ENCODE measurements at places on chromosomes 1 and 21.

GRCh38 chr1:61190153-61190552, 107.8 kb downstream of the NFIA start:
- DNase-seq: no peak

- no peak for DNase-seq
Measured at GRCh38 chr1:19786988-19787423, 12.7 kb downstream of the TMCO4 start.

- no peak for DNase-seq
Measured at GRCh38 chr1:37726751-37727585, 34.7 kb downstream of the CDCA8 start.

DNA sequence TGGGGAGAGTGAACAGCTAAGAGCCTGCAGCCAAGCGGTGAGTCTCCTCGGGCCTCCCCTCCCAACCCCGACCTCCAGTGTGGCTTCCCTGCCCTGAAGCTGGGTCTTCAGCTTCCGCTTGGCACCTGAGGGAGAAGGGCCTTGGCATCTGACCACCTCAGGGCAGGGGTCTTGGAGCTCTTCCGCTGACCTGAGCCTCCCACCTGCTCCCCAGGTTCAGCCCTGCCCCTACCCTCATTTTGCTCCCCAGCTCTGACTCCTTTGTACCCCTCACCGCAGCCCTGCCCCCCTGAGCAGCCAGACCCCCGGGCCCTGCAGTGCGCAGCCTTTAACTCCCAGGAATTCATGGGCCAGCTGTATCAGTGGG, 4.9 kb downstream of the ADAMTSL4 start:
- DNase-seq: no peak

DNA sequence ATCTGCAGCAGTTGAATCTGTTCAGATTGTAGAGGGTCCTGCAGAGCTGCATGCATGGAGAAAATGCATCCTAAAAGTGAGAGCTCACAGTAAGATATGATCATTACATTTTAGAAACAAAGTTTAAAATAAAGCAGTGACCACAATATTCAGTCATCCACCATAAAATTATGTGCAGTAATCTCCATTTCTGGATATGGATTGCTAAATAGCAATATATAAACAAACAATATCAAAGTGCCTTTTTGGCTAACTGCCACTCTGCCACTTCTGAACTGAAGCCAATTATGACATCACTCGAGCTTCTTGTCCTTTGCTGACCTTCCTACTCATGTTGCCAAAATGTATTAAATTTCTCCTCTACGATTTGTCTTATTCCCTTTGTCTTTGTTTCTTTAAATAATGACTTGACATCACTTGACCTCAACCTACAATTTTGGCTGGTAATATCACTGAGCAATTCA, 262.0 kb upstream of the CXADR start:
- DNase-seq: no peak

GRCh38 chr1:242468784-242469183, 55.7 kb downstream of the PLD5 start:
- DNase-seq: no peak

- DNase-seq: no peak
Measured at GRCh38 chr1:119554183-119554582, 47.2 kb downstream of the HSD3B1 start.

- DNase-seq: no peak
Measured at GRCh38 chr1:214445831-214446614, 105.4 kb downstream of the PTPN14 start.

DNA sequence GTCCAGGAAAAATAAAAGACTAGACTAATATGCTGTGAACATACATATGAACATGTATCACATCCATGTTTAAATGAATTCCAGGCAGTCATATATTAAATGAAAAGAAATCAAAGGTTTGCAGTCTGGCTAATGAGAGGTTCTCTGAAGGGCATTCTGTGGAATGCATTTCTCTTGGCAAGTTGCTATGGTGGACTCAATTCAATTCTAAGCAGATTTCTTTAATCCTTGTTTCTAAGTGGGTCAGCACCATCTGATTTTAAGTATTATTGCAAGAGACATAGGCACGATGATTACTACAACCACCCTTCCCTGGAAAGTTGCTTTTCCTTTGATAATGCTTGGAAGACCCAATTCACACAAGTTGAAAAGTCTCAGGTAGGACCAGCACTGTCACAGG, 23.9 kb upstream of the ABCA4 start:
- no peak for DNase-seq

DNA sequence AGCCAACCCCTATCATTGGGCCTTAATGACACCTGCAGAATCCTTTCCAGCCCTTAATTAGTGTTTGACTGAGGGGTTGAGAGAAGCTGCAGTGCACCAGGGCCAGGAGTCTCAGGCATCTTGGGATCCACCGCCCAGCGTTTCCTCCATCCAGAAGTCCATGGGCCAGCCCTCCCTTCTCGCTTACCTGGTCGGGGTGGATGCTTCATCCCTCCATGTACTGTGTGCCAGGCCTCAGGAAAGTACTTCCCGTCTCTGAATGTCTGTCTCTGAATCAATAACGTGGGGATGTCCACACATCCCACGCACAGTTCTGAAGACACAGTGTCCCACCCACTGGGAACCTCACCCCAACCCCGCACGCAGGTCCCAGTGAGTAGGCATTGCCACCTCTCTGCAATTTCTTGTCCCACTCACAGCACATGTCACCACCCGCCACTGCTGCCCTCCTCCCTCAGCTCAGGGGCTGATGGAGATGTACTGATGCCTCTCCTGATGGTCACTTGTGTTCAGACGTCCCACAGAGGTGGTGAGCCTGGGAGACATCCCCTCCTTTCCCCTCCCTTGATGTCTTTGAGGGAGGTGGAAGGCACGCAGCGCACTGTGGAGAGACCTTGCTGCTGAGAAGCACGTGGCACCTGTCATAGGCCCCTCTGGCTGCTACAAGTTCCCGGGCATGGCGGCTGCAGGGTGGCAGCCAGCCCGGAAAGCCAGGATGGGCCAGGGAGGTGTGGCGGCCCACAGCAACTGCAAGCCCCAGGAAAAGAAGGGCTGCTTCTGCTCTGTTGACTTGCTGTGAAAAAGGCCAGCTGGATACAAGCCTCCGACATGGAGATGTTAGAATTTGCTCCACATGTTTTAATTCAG, 29.4 kb upstream of the PRSS38 start:
- DNase-seq: no peak

GRCh38 chr1:40877698-40878097, 15.5 kb upstream of the CITED4 start:
- no peak for DNase-seq

DNA sequence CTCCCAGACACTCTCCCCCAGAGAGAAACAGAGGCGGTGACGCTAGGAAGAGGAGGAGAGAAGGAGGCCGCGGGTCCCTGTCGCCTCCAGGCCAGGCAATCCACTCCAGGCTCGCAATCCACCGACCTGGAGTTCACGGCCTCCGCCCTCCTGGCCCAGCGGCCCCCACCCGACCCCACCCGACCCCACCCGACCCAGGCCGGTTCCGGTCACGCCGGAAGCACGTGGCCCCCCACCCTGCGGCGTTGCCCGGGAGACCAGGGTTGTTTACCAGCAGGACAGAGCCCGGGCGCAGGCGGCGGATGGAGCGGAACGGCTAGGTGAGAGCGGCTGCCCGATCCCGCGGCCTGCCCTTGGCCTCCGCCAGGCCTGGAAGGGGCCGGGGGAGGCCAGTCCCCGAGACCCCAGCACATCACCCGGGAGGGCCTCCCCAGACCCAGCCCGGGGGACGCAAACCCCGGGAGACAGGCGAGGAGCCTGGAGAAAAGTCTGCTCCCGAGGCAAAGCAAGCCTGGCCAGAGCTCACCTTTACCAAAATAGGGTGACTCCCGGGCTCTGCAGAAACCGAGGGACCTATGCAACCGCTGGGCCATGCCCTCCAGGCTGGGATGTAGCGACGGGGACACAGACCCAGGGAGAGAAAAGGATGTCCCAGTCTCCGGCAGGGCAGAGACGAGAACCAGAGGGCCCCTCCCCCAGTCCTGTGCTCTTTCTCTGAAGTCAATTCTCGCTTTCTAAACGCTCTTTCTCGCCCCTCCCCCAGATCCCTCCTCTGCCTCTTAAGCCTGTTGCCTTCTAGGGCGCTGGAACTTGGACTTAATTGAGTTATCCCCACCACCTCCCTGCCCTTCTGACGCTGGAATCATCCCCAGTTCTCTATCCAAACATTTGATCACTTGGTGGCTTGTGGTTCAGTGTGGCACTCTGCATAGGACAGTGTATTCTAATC, at the start of the genes PLA2G2C and UBXN10:
Gene PLA2G2C (minus strand): TSS at position 685 of the 949 bp plus-strand sequence. CDS start 9,155 bp downstream, outside the sequence.
Gene UBXN10 (plus strand): TSS at position 263 of the 949 bp plus-strand sequence. CDS start 4,466 bp downstream, outside the sequence.
- DNase-seq: peak; percentile 17

- no peak for DNase-seq
Measured at GRCh38 chr1:103387898-103388297, 137.6 kb upstream of the RNPC3 start.

GRCh38 chr1:921011-921837, 2.5 kb upstream of the SAMD11 start:
- peak; percentile 42 for DNase-seq

GRCh38 chr1:165896277-165896676, 68.9 kb downstream of the UCK2 start:
- no peak for DNase-seq

GRCh38 chr1:219774386-219774785, 154.0 kb downstream of the SLC30A10 start:
- DNase-seq: no peak

DNA sequence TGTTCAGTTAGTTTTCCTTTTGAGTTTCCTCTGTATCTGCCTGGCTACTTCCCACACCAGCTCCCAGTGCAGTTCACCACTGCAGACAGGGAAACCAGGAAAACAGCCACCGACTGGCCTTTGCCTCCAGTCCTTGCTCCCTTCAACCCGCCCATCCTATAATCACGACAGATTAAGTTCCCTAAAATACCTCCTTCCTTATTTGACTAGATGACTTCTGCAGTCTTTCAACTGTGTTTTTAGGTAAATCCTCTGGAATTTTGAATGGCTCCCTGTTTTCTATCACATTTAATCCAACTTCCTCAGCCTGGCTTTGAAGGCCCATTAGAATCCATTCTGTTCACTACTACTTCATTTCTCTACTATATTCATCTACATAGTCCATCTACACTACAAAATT, 37.6 kb downstream of the BEND5 start:
- DNase-seq: no peak

- no peak for DNase-seq
Measured at GRCh38 chr1:172640111-172640510, 18.8 kb upstream of the FASLG start.

GRCh38 chr1:23394684-23395083, 25.0 kb upstream of the ZNF436 start:
- DNase-seq: no peak

DNA sequence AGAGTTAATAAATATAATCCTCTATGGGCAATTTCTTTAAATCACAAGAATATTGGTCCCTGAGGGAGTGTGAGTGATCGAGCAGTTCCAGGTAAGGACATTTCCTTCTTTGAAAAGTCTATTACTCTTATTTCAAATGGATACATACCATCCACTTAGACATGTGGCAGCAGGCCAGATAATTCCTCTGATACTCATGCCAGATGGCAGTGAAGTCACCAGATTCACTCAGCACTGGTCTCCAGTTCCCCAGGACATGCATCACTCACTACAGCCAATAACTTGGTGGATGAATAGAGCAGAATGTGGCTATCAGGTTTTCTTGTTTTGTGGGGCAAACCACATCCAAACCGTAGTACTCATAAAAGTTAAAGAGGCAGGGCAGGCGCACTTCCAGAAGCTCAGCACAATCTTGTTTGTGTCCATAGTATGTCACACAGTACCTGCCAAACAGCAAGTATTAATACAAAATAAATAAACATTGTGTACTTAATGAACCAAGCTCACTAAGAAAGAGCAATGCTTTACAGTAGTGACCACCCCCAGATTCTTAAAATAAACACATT, 74.2 kb upstream of the CD53 start:
- no peak for DNase-seq

GRCh38 chr1:43312212-43312623, 11.4 kb downstream of the TIE1 start:
- DNase-seq: no peak

DNA sequence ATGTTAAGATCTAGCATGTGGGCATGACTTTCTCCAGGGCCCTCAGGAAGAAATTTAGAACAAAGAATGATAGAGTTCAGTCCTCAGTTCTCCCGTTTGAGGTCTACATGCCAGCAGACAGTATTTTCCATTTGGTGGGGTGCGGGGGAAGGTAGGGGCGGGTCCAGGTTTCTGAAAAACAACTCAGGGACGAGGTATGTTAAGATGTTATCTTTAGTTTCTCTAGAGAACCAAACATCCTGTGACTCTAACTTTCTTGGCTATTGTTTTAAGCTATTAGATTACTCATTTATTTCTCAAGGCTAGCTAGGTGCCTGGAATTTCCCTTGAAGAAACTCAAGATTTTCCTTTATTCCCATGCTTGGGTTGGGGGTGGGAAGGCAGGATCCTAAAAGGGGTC, 42.3 kb upstream of the SYT14 start:
- no peak for DNase-seq

- no peak for DNase-seq
Measured at GRCh38 chr1:106268070-106268469, 788.4 kb upstream of the PRMT6 start.

- no peak for DNase-seq
Measured at GRCh38 chr1:67590329-67590728, 94.7 kb upstream of the GADD45A start.

- no peak for DNase-seq
Measured at GRCh38 chr1:167516404-167517388, 1.6 kb downstream of the CD247 start.

DNA sequence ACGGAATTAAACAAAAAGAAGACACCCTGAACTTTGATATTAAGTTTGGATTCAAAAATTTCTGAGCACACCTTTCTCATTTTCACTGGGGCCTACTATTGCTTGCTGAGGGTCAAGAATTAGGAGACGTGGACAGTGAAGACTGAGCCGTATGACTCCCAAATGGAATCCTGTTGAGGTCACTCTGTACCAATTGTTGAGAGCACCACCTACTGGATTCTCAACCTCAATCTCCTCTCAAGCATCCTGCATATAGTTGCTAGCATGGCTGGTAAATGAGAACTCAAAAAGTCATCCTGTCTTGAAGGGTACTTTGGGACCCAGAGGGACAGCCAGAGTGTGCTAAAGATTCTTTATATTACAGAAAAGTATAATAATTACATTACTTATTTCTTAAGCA, 20.2 kb upstream of the MTR start:
- DNase-seq: no peak

GRCh38 chr21:46597896-46598343, 7.0 kb downstream of the S100B start:
- no peak for DNase-seq

DNA sequence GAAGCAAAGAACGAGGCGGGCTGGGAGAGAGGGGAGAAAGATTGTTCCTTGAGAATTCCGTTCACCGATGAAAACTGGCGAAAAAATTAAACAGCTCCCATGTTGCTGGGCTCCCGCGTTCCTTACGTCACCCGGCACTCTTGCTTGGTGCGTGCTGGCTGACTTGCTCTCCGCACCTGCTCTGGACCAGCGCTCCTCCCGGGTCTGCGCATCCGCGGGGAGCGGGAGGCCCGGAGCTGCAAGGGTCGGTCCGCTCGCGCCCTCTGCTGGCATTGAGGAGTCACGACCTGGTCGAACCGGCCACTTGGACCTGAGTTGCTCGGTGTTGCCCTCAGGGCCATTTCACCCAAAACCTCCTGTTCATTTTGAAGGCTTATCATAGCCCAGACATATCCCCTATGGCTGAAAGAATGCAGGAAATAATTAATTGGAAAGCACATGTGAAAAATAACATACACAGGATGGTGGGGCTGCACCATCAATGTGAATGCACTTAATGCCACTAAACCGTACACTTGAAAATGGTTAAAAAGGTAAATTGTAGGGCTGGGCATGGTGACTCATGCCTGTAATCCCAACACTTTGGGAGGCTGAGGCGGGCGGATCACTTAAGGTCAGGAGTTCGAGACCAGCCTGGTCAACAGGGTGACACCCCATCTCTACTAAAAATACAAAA, 98.9 kb upstream of the BACE2 start:
- DNase-seq: peak; percentile 25

- DNase-seq: no peak
Measured at GRCh38 chr1:174682419-174683008, 234.8 kb downstream of the GPR52 start.

All from T-helper 9 cell (primary cell).